Inflammatory macrophage (primary cell): ENCODE measurements at places on chromosomes 3 and 15.
A peak's percentile ranks its signal among the peaks of the same experiment; 100 is the strongest.

DNA sequence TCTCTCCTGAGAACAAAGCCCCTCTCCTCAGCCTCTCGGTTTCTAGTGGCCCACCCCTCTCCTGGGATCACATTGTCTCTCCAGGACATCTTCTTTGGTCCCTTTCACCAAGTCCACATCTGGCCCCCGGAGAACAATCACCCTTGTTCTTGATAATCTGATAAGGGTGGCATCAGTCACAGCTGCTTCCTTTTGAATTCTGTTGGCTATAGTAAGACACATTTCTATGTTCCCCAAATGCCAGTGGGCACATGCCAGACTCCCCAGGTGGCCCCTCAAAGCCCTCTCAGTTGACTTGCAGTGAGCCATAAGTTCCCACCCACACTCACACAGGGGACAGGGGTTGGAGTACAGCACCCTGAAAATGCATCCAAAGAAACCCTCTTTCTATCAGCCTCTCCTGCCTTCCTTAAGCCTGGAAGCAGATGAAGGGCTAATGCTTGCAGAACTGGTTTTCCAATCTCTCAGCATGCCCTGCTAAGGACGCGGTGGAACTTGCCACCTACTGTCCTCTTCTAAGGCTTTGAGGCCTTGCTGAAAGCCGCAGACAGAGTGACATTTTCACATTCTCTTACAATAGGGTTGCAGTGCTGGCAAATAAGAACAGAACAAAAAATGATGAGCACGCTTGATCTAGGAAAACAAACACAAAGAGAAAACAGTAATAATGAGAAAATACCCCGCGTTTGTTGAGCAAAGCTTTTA is 101.3 kb upstream of the SLCO3A1 start:
- no peak for DNase-seq

- DNase-seq, result no peak
Observed at GRCh38 chr3:124496061-124496460, 234.2 kb upstream of the UMPS start.

DNA sequence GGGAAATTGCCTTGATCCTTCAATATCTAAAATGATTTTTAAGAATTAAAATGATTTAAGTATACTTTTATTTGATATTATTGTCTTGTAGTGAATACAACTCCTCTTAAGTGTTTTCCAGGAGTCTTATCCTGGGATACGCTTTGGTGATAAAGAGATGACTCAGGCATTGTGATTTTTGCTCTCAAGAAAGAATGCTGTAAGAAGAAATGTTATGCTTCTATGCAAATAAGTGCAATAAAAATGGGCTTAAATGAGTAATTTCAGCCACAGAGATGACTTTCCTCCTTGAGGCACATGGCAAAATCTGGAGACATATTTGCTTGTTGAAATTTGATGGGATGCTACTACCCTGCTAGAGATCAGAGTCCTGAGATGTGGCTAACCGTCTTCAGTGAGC is 358.6 kb upstream of the BCHE start:
- no peak for DNase-seq

DNA sequence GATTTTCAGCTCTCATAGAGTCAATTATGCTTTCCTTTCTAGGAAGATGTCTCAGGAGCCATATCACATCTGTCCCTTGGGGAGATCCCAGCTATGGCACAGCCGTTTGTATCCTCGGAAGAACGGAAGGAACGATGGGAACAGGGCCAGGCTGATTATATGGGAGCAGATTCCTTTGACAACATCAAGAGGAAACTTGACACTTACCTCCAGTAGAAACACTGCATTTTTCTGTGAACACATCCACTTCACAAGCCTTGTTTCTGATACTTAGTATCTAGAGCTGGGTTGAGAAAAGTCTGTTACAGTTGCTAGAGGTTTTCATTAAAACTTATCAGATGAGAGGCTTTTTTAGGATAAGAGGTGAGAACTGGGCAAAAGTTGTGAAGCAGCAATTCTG is 35.4 kb downstream of the GYG1 start:
- DNase-seq, result no peak

DNA sequence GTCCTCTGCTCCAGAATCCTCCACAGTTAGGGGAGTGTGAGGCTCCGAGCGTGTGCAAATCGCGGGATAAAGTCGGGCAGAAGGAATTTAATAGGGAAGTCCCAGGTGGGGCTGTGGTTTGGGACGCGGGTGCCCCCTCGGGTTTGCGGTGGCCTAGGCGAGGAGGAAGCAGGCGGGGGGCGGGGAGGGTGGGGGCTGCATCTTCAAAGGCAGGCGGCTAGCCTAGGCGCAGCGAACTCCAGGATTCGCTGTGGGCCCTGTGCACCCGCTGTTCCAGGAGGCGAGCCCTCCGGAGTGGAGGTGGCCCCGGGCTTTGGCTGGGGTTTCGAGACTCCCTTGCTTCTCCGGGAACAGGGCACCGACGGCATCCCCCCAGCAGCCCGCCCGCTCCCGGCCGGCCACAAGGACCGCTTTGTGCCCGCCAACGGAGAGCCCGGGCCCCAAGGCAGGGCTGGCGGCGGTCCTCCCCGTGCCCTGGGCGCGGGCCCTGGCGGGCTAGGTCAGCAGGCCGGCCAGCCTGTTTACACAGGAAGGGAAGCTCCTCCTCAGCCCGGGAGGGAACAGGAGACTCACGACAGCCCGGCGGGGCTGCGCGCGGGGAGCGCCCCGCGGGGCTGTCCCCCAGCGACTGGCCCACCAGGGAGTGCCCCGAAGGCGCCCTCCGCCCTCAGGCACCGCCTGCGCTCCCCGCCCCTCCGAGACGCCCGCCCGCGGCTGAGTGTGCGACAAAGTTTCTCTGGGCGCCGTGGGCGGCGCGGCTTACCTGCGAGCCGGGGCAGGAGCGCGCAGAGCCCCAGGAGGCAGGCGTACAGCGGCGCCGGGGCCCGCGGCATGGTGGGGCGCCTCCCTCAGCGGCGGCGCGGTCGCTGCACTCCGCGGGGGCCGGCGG is 753 bp downstream of the ITGB5 start:
- DNase-seq, result peak; percentile 23

DNA sequence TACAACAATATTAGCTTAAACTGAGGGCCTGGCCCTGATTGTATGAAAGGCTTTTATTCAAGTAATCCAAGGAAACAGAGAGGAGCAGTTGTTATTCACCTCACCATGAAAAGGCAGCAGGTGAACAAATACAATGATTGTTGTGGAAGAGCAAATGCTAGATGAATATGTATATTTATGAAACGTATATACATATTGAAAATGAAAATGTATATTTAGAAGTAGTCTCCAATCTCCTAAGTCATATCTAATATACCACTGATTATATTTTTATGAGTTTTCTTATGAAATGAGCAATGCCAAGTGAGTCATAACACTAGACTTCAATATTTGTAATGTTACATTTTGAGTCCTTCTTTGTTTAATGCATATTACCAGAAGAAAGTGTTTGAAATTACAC is 116.2 kb upstream of the KCNMB2 start:
- no peak for DNase-seq

- DNase-seq, result no peak
Observed at GRCh38 chr3:124758851-124759635, 28.8 kb downstream of the UMPS start.

DNA sequence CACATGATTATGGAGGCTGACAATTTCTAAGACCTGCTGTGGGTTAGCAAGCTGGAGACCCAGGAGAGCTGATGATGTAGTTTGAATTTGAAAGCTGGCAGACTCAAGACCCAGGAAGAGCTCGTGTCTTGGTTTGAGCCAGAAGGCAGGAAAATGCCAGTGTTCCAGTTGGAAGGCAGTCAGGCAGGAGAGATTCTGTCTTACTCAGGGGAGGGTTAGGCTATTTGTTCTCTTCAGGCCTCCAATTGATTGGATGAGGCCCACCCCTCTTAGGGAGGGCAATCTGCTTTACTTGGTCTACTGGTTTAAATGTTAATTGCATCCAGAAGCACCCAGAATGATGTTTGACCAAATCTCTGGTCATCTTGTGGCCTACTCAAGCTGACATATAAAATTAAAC is 40.4 kb upstream of the IGF2BP2 start:
- DNase-seq, result no peak

DNA sequence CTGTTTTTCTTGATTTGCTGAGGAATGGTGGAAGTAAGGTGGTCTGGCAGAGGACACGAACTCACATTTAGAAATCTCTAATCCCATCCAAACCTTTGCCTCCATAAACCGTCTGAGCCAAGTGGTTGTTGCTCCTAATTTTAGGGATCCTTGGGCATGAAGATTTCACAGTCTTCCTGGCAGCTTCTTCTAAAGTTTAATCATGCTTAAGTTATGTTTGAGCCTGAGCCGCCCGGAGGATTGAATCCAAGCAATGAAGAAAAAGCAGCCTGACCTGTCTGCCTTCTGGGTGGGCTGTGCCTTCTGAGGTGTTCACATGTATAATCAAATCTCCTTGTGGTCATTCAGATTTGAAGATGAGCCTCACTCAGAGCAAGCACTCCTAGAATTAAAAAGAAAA is 249.0 kb downstream of the CD47 start:
- DNase-seq, result no peak

- DNase-seq, result no peak
Observed at GRCh38 chr3:18008706-18009368, 266.4 kb upstream of the TBC1D5 start.

DNA sequence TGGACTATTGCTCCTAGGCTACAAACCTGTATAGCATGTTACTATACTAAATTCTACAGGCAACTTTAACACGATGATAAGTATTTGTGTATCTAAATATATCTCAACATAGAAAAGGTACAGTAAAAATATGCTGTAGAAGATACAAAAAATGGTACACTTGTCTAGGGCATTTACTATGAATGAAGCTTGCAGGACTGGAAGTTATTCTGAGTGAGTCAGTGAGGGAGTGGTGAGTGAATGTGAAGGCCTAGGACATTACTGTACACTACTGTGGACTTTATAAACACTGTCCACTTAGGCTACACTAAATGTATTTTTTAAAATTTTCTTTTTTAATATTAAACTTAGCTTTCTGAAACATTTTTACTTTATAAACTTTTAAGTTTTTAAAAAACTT is 140.5 kb upstream of the SGO1 start:
- DNase-seq, result no peak

DNA sequence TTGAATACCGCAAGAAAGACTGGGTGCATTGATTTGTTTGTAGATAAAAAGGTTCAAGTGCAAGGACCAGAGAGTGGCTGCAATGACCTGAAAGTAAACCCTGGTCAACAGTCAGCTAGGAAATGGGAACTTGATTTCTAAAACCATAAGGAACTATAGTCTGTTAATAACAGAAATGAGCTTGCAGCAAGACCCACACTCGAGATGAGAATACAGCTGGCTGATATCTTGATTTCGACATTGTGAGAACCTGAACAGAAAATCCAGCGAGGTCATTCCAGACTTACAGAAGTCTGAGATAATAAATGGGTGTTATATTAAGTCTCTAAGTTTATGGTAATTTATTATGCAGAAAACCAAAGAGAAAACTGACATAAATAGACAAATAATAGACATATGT is 177.3 kb downstream of the NFKBIZ start:
- DNase-seq, result peak; percentile 90

DNA sequence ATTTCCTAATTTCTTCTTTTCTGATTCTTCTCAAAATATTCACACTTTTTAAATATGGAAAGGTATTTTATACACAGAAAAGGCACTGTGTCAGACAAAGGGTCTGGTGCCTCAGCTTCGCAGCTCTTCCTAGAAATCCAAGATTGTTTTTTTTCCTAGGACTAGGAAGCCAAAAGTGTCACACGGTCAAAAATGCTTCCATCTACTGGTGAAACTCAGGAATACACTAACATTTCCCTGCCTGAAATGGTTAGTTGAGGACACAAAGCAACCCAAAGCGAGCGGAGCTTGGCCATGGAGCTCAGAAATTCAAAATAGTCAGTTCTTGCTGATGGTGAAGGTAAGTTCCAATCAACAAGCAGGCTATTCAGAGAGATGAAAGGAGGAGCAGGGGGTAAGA is 426.5 kb upstream of the RASGRP1 start:
- DNase-seq, result peak; percentile 2

DNA sequence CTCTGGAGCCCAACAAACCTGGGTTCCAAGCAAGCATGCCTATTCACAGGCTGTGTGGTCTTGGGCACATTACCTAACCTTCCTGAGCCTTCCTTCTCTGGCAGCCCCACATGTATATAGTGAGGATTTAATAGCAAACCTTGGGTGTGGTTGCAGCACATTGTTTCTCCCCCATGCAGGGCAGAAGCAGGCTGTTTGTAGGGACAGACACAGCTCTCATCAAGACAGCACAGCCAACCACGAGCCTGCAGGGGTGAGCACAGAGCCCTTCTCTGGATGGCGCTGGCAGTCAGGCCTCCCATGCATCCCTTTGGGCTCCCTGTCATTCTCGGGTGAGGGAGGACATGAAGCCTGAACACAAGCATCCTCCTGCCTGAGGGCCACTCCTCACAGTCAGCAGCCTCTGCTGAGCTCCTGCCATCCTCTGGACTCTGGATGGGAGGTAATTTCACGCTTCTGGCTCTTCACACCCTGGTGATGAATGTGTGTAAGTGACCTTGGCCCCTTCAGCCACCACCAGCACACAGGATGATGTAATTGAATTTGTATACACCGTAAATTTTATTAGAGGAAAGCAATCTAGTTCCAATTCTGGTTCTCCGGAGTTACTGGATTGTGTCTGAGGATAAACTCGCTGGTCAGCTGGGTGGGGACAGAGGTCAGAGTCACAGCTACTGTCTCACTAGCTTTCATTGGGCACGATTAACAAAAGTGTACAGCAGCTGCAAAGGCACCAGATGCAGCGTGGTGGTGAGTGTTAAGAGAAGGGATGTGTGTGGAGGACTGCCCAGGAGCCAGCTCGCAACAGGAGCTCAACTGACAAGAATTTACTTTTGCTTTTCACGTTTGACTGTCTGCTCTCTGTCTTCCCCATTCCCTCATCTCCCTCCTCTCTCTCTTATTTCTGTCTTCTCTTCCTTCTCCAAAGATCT is 118.1 kb downstream of the CLSTN2 start:
- no peak for DNase-seq

DNA sequence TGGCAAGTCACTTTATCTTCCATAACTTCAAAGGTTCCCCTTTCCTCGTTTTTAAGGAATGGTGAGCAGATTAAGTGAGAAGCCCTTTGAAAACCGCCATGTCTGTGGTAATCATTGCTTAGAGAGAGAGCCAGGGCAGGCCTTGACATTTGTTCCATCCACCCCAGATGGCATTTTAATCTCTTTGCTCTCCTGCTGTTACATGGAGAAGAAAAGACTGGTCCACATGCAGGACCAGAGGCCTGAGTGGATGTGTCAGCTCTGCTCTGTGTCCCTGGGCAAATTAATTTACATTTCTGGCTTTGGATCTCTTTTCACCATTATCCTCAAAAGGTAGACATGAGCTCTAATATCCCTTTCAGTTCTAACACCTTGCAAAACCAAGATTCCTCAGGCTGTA is 157.3 kb upstream of the LPP start:
- no peak for DNase-seq

GRCh38 chr3:14238930-14239329 is 60.3 kb downstream of the LSM3 start:
- DNase-seq, result no peak

- DNase-seq, result no peak
Observed at GRCh38 chr3:147574621-147575020, 165.5 kb downstream of the ZIC1 start.

- no peak for DNase-seq
Observed at GRCh38 chr3:105145511-105145910, 221.2 kb upstream of the ALCAM start.

GRCh38 chr3:38140326-38141172 is 2.1 kb downstream of the MYD88 start:
- DNase-seq, result no peak
